Activated CD4-positive, alpha-beta T cell treated with anti-CD3 and anti-CD28 coated beads, Interleukin-2, amount 50 U/mL, for 1 hour (primary cell): ENCODE measurements at places on chromosomes 2 and 18.

DNA sequence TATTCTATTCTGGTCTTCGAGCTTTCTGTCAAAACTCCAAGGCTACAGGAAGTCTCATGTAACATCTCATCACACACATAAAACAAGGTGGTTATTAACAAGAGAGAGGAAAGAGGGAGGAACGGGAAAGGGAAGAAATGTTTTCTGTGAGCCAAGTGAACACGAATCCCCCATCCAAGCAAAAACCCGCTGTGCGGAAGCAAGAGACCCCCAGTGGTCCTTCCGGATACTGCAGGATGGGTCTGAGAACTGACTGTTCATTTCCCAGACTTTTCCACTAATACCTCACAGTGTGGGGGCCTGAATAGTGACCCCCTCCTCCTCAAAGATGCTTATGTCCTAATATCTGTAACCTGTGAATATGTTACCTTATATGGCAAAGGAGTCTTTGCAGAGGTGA is 19.0 kb upstream of the DIPK1C start:
- no peak for DNase-seq

- DNase-seq: peak; percentile 55
Observed at GRCh38 chr18:48949050-48949605, 1.6 kb downstream of the SMAD7 start.

DNA sequence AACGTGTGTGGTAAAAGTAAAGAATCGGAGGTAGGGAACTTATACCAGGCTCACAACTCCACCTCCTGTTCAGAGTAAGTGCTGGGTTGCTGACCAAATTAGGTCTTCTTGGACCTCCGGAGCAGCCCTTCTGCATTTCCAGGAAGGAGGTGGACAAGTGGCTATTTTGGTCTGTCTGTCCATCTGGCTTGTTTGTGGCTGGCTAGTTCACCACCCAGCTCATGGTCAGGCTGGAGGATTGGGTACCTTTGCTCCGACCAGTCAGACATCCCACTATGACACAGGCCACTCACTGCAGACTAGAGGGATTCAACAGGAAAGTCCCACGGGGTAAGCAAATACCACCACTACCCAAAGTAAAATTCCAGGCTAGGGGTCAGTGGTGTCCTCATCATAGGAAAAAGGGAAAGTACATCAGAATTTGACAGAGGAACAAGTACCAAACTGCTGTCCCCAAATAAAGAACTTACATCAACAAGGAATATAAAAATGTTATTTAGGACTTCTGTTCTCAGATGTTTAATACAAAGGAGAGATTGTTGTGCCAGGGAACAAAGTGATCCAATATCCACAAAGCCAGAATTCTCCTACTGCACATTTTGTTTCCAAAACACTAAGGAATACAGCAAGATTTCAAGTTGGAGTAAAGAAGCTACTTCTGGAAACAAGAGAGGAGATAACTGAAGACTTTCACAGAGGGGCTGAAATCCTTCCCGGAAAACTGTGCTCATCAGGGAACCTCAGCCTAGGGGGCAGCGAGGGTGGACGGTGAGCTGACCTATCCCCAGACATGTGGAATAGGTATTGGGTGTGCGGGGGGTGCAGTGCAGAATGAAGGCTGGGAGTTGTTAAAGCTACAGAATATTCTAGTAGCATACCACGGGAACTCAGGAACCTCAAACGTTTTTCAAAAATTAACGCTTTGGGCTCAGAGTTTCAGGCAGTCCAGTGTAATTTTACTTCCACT is 56.9 kb downstream of the BCL2 start:
- DNase-seq: no peak

- no peak for DNase-seq
Observed at GRCh38 chr2:164275659-164276058, 345.6 kb downstream of the GRB14 start.

DNA sequence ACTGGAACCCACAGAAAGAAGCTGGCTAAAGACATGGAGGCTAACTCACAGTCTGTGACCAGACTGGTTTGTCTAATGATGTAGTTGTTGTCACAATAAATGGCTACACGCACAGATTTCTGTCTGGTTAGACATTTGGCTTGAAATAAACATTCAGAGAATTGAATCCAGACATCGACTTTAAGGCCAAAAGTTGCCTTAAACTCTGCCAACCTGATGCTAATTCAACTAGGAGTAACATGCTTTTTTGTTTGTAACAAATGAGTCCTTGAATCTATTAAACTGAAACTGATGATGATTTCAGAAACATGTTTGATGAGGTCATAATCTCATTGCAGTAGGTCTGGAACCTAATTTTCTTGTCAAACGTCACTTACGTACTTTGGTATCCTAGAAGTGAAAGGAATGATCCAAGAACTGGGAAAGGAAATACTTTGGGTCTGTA is 123.8 kb downstream of the ERBB4 start:
- no peak for DNase-seq
